ENCODE measurements at places on chromosomes 4 and X.

DNA sequence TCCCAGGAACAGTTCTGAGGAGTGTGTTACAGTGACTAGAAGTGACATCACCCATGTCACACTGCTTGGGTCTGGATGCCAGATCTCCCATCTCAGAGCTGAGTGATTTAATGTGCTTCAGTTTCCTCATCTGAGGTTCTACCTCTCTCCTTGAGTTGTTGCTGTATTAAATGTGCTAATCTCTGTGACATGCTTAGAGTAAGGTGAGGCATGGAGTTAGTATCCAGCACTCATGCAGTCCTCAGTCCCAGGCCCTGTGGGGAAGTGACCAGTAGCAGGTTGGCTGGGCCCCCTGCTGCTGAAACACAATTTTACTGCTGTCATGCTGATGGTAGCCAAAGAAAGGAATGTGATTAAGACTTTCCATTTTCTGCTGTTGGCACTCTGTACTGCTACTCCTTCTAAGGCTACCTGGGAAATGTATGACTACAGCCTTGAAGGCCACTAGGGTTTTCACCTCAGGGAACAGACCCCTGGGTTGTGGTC, 639.6 kb downstream of the MID1IP1 start:
- DNase-seq = no peak

DNA sequence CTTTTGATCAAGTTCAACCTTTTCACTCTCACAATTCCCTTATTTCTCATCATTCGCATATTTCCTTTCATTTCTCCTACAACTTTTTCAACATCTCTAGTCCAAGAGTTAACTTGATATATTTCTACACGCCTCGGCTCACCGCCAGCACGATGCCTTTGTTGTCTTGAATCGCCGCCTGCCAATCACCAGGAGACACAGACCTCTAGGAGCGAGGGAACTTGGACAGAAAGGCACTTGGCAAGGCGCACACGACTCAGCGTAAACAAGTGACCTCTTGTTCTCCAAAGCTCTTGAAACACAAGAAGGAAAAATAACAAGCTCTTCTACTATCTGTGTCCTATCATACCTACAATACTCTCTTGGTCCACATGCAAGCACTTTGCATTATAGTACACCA, 27.1 kb upstream of the RBMX start:
- no peak for DNase-seq

- DNase-seq = no peak
These were observed 5.1 kb upstream of the GABRQ start for GRCh38 chrX:152632445-152633097.

DNA sequence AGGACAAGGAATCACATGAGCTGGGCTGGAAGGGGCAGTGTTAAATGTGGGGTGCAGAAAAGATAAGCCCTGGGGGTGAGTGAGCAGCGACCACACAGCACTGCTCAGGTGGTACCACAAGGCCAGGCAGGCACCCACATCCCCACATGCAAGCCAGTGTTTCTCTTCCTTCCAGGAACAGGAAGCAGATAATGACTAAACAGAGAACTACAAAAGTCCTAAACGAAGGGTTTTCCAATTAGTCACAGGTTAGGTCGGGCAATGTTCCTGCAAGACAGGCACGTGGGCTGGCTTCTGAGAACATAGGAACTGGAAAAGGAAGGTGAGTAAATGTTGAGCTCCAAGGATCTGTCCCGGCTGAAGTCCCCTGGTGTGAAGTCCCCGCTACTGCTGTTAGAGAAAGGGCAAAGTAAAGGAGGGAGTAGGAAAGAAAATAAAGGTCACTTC, 19.5 kb downstream of the RELL1 start:
- DNase-seq = no peak

DNA sequence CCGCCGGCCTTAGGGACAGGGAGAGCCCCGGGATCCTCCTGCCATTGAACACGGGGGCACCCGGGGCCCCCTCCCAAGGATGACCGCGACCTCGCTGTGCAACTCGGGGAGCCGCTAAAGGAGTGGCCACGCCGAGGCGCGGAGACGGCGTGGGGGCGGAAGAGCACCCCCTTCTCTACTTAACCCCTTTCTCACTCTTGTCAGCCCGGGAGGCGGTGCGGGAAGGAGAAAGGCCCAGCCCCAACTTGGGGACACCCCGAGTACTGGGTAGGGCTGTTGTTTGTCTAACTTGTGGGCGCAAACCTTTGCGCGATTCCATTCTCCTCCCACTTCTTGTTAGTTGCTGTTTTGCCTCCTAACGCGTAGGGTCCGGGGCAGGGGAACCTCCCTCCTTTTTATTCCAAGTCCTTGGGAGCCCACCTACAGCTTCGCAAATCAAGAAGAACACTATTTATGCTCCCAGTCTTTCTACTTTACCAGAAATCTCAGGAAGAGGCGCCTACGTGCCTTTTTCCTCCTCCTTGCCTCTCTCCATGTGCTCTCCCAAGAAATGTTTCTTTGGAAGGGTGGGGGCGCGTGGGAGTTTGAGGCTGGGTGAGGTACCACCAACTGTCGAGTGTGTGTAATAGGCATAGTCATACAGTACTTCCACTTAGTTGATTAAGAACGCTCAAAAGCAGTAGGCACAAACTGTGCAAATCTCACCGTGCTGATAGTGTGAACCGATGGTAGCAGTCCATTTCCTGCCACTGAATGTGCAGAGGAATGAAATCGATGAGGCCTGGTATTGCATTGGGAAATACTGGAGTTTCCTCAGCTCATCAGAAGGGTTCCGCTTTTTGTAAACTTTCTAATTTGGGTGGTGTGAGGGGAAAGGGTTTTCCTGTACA, 813 bp downstream of the DIAPH2 start:
- DNase-seq = no peak

- DNase-seq = no peak
These were observed 512.3 kb downstream of the CFAP47 start for GRCh38 chrX:36431819-36432218.

DNA sequence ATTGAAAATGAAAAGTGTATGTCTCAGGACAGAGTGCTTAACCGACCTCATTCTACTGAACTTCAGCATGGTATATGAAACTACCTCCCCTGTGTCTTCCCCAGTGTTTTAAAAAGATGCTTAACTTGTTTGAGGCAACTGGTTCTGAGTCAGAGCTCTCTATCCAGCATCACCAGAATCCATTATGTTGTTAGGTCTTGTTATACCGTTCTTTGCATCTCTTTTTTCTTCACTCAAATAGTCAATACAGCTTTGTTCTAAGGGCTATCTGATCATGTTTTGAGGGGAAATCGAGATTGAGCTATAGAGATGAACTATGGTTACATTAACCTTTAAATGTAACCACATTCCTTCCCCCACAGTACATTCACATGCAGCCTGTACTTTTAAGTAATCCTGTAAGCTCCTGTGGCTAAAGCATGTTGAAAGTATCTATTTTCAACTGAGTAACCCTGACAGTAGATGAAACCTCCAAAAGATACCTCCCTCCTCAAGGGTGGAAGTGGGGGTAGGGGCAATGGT, 514.4 kb downstream of the RPA4 start:
- DNase-seq = no peak

DNA sequence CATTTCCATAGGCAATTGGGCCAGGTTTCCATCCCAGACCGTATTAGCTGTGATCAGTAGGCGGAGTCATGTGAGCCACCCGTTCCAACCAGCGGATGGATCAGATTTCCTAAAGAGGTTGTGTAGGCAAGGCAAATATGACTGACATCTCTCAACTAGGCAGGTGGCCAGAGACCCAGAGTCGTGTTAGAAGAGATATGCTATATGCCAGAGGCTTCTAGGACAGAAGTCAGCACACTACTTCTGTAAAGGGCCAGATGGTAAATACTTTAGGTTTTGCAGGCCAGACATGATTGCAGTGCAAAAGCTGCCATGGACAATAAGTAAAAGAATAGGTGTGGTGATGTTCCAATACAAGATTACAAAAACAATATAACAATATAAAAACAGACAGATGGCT, 788.4 kb downstream of the RPA4 start:
- no peak for DNase-seq

- DNase-seq = no peak
These were observed 216.1 kb upstream of the TLL1 start for GRCh38 chr4:165656829-165657490.

GRCh38 chrX:41720125-41720779, 3.7 kb upstream of the GPR82 start:
- no peak for DNase-seq
